ENCODE measurements at places on chromosomes 2 and 18.

DNA sequence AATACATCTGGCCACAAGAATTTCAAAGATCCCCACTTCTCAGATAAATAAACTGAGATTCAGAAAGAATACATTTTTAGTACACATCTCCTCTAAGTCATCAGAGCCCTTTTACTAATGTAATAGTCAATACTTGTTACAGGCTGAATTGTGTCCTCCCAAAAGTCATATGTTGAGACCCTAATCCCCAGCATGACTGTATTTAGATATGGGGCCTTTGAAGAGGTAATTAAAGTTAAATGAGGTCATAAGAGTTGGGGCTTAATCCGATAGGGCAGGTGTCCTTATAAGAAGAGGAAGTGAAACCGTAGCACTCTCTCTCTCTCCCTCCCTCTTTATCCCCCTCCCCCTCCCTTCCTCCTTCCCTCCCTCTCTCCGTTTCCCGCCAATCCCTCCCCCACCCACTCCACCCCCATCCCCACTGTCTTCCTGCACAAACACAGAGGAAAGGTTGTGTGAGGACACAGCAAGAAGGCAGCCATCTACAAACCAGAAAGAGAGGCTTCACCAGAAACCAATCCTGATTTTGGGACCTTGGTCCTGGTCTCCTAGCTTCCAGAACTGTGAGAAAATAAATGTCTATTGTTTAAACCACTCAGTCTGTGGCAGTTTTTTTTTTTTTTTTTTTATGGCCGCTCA, 66.6 kb upstream of the ZNF397 start:
- DNase-seq, result no peak

- no peak for DNase-seq
Measured at GRCh38 chr2:14675489-14675888, 43.0 kb downstream of the LRATD1 start.

DNA sequence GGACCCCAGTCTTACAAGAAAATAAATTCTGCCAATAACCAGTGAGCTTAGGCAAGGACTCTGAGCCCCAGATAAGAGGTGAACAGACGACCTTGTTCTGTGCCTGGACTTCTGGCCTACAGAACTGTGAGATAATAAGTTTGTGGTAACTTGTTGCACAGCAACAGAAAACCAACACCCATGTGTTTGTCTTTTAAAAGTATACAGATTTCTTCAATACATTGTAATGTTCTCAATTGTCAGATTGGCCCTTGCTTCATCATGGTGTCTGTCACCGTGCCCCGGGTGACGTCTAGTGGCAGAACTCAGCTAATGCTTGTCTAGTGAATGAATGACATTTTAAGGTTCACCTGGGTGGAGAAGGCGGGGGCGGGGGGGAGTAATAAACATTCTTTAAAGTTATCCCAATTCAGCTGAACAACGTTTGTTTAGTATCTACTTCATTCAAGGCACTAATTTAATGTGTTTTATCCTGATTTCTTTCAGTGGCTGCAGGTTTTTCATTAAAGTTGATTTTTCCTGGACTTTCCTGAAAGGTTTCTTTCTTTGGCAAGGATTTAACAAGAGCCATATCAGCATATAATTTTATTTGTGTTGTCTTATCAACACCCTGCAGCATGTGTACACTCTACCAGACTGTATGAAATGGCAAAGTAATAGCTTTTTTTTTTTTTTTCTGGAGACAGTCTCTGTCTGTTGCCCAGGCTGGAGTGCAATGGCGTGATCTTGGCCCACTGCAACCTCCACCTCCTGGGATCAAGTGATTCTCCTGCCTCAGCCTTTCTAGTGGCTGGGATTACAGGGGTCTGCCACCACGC, 123.8 kb upstream of the DLX2 start:
- DNase-seq, result no peak

GRCh38 chr18:31598021-31598805, 6.5 kb downstream of the TTR start:
- no peak for DNase-seq
